ENCODE measurements at places on chromosomes 12 and 14.

GRCh38 chr12:52965337-52965731 is 16.4 kb downstream of the KRT18 start:
- DNase-seq = no peak

GRCh38 chr12:75655315-75655806 is 144.0 kb upstream of the KRR1 start:
- no peak for DNase-seq

DNA sequence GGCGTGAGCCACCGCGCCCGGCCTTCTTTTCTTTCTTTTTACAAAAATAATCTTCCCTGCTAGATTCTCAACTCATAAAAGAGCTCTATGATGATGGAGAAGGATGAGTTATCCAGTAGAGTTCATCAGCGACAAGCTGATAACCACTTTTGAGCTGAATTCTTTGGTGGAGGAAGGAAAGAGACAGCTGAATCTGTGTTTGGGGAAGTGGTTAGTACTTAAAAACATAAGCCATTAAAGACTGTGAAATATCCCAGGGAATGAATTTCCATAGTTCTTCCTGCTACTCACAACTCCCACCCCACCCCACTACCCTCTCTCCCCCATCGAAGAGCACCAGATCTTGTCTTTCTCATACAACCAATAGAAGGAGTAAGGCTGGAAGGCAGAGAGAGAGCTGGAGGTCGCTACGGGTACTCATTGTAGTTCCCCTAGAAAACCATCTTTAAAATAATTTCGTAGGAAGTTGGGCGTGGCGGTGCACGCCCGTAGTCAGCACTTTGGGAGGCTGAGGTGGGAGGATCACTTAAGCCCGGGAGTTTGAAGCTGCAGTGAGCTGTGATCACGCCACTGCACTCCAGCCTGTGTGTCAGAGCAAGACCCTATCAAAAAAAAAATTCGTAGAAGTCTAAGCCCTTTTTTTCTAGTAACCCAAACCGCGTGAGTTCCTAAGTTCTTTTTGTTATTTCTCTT is 647 bp upstream of the ESPL1 start:
- DNase-seq = peak; percentile 57

- no peak for DNase-seq
Measured at GRCh38 chr14:57391517-57392195, 1.3 kb downstream of the NAA30 start.

- DNase-seq = no peak
Measured at GRCh38 chr12:109893261-109893995, 6.6 kb upstream of the TCHP start.

- no peak for DNase-seq
Measured at GRCh38 chr12:2095878-2096277, 43.1 kb downstream of the CACNA1C start.

DNA sequence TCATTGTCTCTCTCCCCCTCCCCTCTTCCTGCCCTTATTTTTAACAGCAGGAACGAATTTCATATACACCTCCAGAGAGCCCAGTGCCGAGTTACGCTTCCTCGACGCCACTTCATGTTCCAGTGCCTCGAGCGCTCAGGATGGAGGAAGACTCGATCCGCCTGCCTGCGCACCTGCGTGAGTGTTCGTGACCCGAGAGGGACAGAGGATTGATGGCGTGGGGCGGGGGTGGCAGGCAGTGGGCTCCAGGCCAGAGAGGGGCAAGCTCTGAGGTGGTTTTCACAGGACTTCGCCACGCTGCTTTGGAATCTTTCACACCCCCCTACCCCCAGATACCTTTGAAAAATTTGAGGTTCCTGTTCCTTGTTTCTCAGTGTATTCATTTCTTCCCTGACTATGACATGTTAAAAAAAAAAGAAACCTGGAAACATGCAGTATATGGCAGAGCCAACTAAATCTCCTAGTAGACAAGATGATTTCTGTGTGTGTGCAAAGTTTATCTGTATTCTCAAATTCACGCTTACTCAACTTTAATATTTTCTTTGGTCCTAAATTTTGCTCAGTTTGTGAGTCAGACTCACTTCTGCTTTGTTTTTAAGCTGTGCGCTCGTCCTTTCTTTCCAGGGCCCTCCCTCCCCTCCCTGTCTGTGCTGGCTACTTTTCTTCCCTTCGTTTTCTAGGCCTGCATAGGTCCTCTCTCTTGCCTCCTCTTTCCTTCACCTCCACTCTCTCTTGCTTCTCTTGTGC is 103.1 kb downstream of the ETV6 start:
- DNase-seq = no peak

DNA sequence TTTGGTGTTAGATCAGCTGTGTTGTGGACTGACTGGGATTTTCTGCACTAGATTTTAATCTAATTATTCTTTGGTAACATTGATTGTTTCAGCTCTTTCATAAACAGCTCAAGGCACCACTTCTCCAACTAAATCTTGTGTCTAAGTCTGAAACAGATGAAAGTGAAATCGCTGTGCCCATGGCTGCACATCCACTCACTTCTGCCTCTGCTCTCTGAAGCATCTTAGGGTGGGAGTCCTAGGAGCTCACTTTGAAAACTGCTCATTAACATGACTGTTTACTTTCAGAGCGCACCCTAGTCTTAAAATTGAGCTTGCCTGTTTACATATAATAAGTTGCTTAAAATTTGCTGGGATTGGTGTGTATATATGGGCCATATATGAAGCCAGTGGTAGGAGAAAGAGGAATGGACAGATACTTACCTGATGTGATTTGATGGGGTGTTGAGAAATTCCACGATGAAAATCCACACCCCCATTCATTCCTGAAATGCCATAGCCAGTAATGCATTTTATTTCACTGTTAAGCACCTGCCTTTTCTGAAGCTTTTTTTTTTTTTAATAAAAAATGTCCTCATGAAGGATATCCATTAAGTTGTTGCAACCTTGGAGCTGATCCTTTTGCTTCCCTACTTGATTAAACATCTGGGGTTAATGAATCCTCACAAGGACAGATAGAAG is 52.8 kb downstream of the PPFIBP1 start:
- DNase-seq = no peak

DNA sequence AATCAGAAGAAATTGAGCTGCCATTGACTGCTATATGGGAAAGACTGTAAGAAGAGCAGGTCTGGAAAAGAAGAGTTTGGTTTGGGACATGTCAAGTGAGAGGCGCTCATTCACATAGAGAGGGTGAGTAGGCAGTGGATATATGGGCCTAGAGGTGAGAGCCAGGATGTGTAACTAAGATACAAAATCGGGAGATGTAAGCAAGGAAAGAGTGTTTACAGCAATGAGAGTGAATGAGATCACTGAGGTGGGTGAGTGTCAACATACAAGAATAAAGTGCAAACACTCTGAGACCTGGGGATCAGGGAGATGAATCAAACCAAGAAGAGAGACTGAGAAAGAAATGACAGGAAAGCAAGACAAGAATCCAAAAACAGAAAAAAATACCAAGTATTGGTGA is 58.0 kb upstream of the RTRAF start:
- DNase-seq = no peak

- DNase-seq = no peak
Measured at GRCh38 chr12:12721176-12721751, 4.1 kb downstream of the CDKN1B start.

DNA sequence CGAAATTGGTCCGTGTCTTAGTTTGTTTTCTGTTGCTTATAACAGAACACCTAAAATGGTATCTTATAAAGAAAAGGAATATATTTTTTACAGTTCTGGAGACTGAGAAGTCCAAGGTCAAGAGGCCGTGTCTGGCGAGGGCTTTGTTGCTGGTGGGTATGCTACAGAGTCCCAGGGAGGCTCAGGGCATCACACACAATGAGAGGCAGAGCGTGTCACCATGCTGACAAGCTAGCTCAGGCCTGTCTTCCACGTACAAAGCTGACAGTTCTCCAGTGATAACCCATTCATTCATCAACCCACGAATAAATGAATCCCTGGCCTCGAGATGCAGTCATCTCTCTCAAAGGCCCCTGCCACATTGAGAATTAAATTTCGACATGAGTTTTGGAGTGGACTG is 56.7 kb upstream of the AEBP2 start:
- DNase-seq = no peak
